Amniotic epithelial cell (primary cell): ENCODE measurements at places on chromosomes 5 and 9.

DNA sequence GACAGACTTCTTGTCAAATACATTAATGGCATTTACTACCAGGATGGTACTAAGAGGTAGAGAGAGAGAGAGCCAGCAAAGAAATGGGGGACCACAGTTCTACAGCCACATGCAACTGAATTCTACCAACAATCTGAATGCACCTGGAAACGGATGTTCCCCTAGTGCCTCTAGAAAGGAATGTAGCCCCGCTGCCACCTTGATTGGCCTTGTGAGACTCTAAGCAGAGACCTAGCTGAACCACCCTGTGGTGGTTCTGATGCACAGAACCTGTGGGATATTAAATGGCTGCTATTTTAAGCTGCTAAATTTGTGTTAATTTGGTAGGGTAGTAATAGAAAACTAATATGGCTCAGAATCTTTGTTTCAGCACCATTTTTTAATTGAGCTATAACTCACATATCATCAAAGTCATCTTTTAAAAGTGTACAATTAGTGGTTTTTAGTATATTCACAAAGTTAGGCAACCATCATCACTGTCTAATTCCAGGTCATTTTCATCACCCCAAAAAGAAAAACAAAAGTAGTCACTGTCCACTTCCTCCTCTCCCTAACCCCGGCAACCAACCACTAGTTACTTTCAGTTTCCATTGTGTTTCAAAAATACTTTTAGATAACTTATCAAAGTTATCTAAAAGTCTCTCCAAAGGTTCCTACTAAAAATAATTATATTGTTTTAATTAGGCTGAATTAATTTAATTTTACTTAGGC is 51.7 kb downstream of the CPLANE1 start:
- no peak for DNase-seq

- no peak for DNase-seq
These were observed 13.5 kb upstream of the SFXN1 start for GRCh38 chr5:175464942-175465233.

DNA sequence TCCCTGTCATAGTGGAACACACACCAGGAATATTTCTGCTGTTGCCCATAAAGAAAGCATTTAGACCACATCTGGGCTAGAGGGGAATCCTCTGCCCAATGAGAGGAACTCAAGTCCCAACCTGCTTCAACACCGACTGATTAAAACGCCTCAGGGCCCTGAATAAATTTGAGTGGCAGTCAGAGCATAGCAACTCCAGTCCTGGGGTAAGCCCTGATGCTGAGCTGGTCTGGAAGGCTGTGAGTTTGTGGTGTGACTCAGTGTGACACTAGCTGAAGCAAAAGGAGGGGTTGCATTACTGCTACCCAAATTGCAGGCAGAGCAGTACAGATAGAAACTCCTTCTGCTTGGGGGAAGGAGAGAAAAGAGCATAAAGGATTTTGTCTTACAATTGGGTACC is 148.3 kb downstream of the PRDM9 start:
- DNase-seq, result no peak

DNA sequence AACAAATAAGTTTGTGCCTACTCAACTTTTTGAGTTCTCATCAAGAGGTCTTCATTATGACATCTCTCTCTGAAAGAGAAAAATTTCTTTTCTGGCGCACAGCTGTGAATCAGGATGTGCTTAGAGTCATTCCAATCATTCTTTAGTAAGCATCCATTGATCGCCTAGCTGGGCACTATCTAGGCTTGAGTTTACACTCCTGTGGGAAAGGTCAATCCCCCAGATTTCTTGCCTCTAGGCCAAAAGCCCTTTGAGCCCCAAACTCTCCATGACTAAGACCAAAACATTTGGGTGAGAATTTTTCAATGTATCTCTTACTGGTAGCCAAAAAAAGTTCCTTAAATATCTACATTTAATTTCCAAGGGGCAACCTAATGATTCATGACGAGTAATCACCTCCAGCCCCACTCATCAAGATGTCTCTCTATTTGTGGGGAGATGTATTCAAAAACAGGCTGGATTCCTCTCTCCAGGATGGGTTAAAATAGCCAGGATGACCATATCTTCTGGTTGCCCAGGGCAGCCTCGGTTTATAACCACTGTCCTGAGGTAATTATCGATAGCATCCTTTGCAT is 101.7 kb downstream of the GNA14 start:
- no peak for DNase-seq

- DNase-seq, result peak; percentile 51
These were observed 724 bp downstream of the TCERG1 start for GRCh38 chr5:146447734-146448380.

DNA sequence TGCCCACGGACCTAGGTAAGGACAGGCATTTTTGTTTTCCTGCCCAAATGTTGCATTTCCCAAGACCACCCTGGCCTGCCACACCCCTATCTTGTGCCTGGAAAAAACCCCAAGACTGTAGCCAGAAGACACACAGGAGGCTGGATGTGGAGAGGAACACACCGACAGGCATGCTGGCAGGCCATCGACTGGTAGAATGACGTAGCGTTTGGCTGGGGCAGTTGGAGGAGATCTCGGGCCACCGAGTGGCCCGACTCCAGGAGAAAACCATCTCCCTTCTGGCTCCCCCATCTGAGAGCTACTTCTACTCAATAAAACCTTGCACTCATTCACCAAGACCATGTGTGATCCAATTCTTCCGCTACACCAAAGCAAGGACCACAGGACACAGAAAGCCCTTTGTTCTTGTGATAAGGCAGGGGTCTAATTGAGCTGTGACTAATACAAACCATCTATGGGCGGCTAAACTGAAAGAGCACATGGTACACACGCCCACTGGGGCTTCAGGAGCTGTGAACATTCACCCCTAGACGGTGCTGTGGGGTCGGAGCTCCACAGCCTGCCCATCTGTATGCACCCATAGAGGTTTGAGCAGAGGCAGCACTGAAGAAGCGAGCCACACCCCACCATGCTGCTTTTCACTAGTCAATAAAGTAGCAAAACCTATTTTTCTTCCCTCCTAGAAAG is 38.9 kb upstream of the N4BP3 start:
- no peak for DNase-seq

- no peak for DNase-seq
These were observed 16.3 kb upstream of the SPINK4 start for GRCh38 chr9:33223696-33224095.

DNA sequence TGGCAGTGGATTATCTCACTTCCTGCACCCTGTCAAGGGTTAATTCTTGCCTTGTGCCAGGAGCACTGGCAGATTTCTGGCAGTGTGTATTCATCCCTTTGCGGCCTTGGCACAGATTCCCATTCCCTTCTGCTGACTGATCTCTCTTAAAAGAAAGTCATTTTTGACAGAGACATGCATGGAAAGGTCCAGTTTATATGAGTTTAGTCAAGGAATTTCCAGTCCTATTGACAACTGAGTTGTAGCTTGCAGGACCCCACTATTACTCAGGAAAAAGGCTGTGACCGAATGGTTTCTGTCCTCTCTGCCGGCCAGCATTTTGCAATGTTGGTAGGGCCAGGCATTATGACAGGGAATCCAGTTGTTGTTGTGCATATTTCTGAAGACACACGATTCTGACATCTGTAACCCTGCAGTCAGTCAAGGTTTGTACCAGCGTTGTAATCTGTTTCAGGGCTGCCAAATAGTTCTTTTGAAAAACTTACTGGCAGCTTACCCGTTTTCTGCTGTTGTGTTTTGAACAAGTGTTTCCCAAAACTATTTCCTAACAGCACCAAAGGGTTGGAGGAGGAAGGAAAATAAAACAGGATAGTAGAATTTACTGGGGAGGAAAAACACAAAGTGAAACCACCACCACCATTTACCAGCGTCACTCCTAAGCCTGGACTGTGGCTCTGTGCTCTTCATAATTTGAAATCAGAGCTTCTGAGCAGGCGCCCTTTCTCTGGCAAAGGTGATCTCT is 243.4 kb upstream of the KLF4 start:
- DNase-seq, result peak; percentile 80

- no peak for DNase-seq
These were observed 34.8 kb upstream of the PRDM12 start for GRCh38 chr9:130629443-130630070.

- DNase-seq, result peak; percentile 62
These were observed 232.4 kb downstream of the ESM1 start for GRCh38 chr5:54753034-54753433.

- no peak for DNase-seq
These were observed 6.4 kb upstream of the MEF2C start for GRCh38 chr5:88889189-88890069.

DNA sequence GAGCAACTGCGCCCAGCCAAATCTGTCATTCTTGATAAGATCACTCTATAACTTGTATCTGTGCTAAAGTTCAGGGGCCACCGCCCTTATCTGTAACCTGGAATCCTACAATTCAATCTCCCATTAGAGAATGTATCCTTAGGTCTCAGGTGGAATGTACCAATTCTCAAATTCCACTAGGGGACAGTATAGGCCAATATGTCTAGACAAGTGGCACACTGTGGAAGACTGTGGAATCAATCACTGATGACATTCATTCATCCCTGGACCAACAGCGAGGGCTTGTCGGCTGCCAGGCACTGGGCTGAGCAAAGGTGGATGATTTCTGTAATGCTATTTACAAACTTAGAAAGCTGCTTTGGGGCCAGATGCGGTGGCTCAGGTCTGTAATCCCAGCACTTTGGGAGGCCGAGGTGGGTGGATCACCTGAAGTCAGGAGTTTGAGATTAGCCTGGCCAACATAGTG is 28.7 kb upstream of the MEGF9 start:
- DNase-seq, result peak; percentile 51

- no peak for DNase-seq
These were observed 27.2 kb upstream of the SMU1 start for GRCh38 chr9:33103501-33104281.

DNA sequence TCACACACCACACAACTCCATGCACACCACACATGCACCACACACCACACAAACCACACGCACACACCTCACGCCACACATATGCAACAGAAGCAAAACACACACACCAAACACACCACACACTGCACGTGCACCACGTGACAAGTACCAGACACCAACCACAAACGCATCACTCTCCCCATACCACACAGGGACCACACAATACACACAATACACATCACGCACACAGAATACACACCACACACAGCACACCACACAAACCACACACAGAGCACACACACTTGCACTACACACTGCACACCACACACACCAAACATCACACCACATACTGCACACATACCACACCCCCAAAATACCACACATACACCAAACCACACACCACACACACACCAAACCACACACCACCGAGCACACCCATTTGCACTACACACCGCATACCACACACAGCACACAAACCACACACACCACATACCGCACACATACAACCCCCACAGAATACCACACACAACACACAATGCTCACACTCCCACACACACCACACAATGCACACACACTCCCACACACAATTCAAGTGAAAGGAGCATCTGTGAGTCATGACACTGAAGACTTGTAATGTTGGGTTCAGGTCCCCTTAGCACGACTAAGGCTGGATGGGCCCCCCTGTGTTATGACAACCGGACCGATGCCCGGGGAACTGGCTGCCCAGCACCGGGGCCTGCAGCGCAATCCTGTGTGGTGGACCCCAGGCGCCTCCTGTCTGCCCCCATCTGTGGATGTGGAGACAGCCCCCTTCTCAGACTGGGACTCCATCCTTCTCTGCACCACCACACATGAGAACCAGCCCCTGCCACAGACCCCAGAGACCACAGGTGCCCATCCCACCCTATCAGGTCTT is 6.0 kb upstream of the ZDHHC11 start:
- DNase-seq, result peak; percentile 21

DNA sequence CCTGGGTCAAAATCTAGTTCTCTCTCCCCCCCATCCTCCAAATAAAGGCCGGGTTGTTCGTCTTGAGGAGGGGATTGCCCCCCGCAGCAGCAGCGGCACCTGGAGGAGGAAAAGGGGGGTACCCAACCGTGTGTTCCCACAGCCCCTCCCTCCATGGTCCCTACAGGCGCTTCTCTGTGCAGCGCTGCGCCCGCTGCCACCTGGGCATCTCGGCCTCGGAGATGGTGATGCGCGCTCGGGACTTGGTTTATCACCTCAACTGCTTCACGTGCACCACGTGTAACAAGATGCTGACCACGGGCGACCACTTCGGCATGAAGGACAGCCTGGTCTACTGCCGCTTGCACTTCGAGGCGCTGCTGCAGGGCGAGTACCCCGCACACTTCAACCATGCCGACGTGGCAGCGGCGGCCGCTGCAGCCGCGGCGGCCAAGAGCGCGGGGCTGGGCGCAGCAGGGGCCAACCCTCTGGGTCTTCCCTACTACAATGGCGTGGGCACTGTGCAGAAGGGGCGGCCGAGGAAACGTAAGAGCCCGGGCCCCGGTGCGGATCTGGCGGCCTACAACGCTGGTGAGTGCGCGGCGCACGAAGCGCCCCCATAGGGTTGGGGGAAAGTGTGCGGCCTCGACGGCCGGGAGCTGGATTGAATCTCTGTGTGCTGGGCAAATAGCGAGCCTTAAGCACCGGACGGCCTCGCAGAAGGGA is 3.5 kb downstream of the LHX2 start:
- DNase-seq, result no peak

DNA sequence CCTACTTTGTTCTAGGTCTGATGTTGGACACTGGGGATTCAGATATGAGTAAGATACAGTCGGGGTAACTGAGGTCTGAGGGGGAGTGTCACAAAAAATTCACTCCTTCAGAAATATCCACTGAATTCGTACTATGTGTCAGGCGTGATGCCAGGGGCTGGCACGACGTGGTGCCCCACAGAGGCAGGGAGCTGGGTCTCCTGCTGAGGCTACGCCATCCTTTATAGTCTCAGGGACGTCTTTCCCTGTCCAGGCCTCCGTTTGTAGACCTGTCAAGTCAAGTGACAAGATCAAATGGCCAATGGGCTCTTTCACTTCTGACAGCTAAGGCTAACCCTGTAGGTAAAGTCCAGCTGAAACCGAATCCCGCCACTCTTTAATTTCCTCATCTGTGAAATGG is 118.8 kb upstream of the SMIM23 start:
- DNase-seq, result no peak

- DNase-seq, result peak; percentile 61
These were observed 25.0 kb upstream of the SPTLC1 start for GRCh38 chr9:92140074-92140753.

DNA sequence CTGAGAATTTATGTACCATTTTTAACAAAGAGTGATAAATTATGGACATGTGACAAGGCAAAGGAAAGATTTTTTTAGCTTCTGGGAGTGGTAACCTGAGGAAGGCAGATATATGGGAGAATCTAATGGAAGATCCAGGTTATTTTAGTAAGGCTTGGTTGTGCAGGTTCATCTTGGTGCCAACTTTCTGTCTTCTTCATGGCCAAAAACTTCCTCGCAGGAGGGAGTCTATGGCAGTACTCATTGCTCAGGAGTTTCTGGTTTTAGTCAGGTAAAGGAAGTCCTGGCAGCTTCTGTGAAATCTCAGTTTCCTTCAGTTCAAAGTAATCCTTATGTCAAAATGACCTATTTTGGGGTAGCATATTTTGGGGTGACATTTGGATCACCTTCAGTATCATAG is 248.3 kb upstream of the KCNN2 start:
- no peak for DNase-seq
